ENCODE measurements at places on chromosomes 7 and 10.

DNA sequence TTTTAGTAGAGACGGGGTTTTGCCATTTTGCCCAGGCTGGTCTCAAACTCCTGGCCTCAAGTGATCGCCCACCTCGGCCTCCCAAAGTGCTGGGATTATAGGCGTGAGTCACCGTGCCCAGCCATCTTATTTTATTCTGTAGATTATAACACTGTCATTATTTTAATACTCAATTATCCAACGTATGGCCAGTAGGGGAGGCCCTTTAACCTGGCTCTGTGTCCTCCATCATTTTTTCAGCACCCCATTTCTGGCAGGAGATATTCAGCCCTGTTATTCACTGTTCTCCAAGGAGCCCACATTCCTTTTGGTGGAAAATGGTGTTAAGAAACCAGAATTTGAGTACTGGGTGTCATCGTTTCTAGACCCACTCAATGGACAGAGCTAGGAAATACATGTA lies 31.5 kb downstream of the PDSS1 start:
- no peak for DNase-seq

DNA sequence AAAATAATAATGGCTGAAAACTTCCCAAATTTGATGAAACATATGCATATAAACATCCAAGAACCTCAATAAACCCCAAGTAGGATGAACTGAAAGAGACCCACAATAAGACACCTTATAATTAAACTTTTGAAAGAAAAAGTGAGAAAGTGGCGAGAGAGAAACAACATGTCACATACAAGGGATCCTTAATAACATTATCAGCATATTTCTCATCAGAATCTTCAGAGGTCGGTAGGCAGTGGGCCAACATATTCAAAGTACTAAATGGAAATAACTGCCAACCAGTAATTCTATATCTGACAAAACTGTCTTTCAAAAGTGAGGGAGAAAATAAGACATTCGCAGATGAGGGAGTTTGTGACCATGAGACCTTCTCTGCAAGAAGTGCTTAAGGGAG lies 16.6 kb upstream of the CCDC6 start:
- DNase-seq: no peak

DNA sequence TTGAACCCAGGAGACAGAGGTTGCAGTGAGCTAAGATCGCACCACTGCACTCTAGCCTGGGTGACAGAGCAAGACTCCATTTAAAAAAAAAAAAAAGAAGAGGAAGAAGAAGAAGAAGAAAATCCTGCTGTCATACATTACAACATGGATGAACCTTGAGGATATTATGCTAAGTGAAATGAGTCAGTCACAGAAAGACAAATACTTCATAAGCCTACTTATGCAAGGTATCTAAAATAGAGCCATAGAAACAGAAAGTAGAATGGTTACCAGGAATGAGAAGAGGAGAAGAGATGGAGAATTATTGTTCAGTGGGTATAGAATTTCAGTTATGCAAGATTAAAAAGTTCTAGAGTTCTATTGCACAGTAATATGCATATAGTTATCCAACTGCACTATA lies 466.5 kb downstream of the PLXNA4 start:
- no peak for DNase-seq

- DNase-seq: peak; percentile 36
Observed at GRCh38 chr7:32070406-32071360, at the start of gene PDE1C. Gene PDE1C (minus strand): TSS chr7:32070407.

GRCh38 chr10:80542053-80542452 lies 4.4 kb downstream of the SH2D4B start:
- DNase-seq: no peak

DNA sequence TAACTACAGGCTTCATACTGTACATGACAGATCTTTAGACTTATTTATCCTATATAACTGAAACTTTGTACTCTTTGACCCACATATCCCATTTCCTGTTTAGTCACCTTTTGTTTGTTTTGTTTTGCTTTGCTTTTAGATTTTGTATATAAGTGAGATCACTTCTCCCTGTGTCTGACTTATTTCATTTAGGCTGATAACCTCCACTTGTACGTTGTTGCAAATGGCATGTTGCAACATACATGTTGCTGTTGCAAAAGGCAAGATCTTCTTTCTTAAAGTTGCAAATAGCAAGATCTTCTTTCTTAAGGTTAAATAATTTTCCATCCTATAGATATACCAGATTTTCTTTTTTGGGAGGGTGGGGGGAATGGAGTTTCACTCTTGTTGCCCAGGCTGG lies 341.5 kb downstream of the OTUD1 start:
- no peak for DNase-seq

- DNase-seq: no peak
Observed at GRCh38 chr7:28123752-28124151, 56.8 kb downstream of the JAZF1 start.

DNA sequence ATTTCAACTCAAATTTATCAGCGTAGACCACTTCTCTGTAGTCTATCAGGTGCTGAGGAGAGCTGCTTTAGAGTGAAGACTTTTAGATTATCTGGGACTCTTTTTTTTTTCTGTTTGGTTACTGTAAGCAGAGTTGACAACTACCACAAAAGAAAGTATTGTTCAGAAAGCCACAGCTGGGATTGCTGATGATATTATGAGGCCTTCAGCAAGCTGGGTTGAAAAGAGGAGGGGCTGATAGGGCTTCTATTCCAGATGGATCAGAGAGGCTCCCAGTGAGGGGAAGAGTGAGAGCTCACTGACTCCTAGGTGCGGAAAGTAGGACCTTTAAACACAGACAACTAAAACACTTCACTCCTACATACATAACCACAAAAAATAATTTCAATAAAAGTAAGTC lies 188.5 kb upstream of the FERD3L start:
- DNase-seq: no peak
